ENCODE measurements at places on chromosomes 5 and 9. TPM values are rescaled to one million over a fixed set of nuclear protein-coding genes. Genes with fewer than 3 reads are reported as not detected.

PSMD5 gene
- 34.7 TPM for total RNA-seq

PKD2L2 gene
- not detected for total RNA-seq

PIP5K1B gene
- total RNA-seq, result not detected

C9orf72 gene
- total RNA-seq, result 5.1 TPM

PCDHAC2 gene
- total RNA-seq, result not detected

GABRP gene
- not detected for total RNA-seq

PRRC2B gene
- 53.7 TPM for total RNA-seq

MEF2C gene
- 3.4 TPM for total RNA-seq

REEP2 gene
- total RNA-seq, result 4.4 TPM

SPDL1 gene
- total RNA-seq, result 123 TPM

SLC6A7 gene
- not detected for total RNA-seq

PNPLA7 gene
- 0.89 TPM for total RNA-seq

MYORG gene
- 0.13 TPM for total RNA-seq

OSMR gene
- total RNA-seq, result 70.8 TPM
